Thymus (tissue), 14 donors: ENCODE measurements at places on chromosomes 12 and 14. TPM values are rescaled to one million over a fixed set of nuclear protein-coding genes. Genes with fewer than 3 reads are reported as not detected.
A peak's percentile ranks its signal among the peaks of the same experiment; 100 is the strongest.

The AICDA gene
- polyA plus RNA-seq, result 0.39 TPM

- no peaks in the 10 kb centered on the region for H3K27me3 ChIP-seq
- H3K4me1 ChIP-seq, result no peaks in the 10 kb centered on the region
- no peaks in the 10 kb centered on the region for H3K36me3 ChIP-seq
- H3K4me3 ChIP-seq, result no peak overlapping the region
- DNase-seq, result no peak
These were observed 37.4 kb downstream of the HSPB8 start for GRCh38 chr12:119216084-119216483.

DNA sequence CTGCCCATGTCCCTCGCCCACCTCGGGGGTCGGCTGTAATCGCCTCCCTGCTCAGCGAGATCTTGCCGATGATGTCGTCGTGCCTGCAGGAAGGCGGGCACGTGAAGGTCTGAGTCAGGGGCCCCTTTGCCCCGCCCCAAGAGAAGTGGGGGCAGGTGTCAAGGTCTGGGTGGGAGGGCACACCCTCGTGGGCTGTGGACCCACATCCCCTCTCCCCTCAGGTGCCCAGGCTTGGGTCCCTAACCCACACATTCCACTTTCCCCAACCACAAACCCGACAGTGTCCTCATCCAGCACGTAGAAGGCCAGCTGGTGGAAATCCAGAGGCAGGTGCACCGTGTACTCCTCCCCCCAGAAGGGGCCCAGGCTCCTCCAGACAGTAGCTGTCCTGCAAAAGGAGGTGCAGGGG lies 7.8 kb downstream of the RASAL1 start:
- H3K27me3 ChIP-seq, result no peaks in the 10 kb centered on the region
- peak overlapping the region; percentile 44 for H3K27ac ChIP-seq
- no peak overlapping the region for H3K4me3 ChIP-seq
- no peaks in the 10 kb centered on the region for H3K36me3 ChIP-seq
- DNase-seq, result no peak

- no peaks in the 10 kb centered on the region for H3K27me3 ChIP-seq
- H3K36me3 ChIP-seq, result no peaks in the 10 kb centered on the region
- H3K27ac ChIP-seq, result no peak overlapping the region
- DNase-seq, result no peak
These were observed 23.0 kb upstream of the EIF2B2 start for GRCh38 chr14:74979442-74980397.

GRCh38 chr14:105888151-105888550 lies 361.8 kb downstream of the TMEM121 start:
- H3K4me3 ChIP-seq, result no peak overlapping the region
- DNase-seq, result no peak
- H3K27me3 ChIP-seq, result no peaks in the 10 kb centered on the region
- H3K4me1 ChIP-seq, result peaks cover 27% of the 10 kb centered on the region
